ENCODE measurements at places on chromosomes 7 and 10.

GRCh38 chr7:80916770-80917741, 1.8 kb downstream of the SEMA3C start:
- DNase-seq: no peak

DNA sequence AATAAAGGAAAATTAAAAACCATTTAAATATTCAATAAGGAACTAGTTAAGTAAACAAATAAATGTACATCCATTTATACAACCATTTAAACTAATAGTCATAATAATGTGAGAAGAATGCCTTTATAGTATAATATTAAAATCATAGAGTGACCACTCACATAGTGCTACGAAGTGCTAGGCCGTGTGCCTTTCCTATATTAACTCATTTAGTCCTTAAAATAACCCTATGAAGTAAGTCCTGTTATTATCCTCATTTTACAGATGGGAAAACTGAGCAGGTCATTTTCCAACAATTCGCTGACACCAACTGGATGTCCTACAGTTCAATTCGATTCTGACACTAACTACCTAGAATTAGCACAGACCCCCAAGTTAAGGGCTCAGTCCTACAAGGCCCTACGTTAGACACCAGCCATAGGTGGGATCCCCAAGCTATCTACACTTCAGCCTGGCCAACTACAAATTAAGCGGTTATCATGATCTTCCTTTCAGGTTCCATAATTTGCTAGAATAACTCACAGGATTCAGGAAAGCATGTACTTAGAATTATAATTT, 4.1 kb downstream of the STRIP2 start:
- no peak for DNase-seq

GRCh38 chr7:140446467-140446866, 32.8 kb downstream of the MKRN1 start:
- no peak for DNase-seq

DNA sequence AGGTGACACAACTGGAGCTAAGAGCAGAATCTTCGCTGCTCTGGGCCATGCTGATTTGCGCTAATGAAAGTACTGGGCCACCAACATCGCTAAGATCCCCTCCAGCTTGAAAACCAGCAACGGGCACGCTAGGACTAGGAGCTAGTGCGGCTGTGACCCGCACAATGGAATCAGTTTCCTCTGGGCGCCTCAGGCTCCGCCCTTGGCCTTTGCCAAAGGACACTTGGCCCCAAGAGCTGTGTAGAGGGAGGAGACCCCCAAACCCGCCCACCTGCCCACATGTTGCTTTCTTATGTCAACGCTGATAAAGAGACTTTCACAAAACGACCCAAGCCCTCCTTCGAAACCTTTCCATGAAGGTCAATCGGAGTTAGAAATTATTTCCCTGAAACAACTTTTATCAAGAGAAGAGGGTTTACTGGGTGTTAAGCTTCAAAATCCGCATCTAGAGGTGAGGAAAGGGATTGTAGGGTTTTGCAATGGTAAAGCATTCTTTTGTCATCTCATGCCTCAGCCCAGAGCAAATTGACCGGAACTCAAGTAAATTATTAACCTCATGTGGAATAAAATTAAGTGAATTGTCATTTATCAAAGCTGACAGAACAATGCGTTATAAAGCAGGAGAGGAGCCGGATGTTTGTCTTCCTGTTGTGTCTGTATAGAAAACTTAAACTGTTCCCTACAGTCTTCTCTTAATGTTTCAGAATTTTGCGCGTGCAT, 9.4 kb downstream of the ABCB5 start:
- no peak for DNase-seq

- no peak for DNase-seq
Measured at GRCh38 chr7:116403265-116403664, 96.3 kb upstream of the CAV2 start.

- DNase-seq: no peak
Measured at GRCh38 chr10:75029857-75030256, 81.6 kb upstream of the SAMD8 start.

GRCh38 chr7:4791738-4792536, 16.5 kb downstream of the AP5Z1 start:
- DNase-seq: peak; percentile 84

GRCh38 chr10:128165536-128165935, 39.3 kb upstream of the MKI67 start:
- no peak for DNase-seq

- DNase-seq: no peak
Measured at GRCh38 chr10:31769564-31769963, 159.1 kb downstream of the ARHGAP12 start.

DNA sequence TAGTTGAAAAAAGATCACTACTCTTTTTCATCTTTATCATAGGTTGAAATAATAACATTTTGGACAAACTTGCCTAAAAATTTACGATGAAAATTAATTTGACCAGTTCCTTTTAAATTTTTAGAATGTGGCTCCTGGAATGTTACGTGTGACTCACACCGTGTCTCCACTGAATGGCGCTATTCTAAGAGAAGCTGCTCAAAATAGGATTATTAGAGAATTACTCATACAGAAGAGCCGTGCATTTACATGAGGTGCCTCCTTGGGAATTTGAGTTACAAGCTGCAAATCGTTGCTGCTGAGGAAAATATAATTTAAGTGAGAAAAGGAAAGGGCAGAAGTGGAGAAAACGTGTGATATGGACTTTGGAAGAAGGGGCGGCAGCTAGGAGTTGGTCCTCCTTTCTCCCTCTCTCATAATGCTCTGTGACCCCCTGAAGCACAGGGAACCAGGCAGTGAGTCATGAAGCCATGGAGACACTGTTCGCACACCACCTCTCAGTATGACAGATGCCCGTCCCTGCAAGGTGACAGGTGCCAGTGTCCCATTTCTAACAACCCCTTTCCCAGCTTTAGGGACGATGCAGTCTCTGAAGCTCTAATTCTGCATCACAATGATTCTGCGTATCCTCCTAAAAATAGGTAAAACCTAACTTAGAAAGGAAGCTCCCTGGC, 323.2 kb upstream of the COBL start:
- DNase-seq: no peak

DNA sequence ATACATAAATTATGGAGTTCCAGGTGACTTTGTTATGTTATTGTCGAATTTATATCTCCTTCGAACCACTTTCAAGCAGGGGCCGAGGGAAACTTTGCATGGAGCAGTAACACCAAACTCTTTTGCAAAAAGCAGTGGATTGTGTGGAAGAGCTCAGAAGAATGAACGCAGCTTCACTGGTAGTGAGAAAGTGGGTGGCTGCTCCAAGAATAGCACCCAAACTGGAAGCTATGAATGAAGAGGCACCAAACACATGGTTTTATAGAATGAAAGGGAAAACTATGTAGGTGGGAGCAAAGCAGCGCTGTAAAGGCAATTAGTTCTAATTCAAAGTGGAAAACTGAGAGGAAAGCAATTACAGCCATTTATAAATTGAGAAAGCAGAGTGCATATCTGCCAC, 67.2 kb downstream of the CTTNBP2 start:
- DNase-seq: no peak

- no peak for DNase-seq
Measured at GRCh38 chr10:103983367-103983911, 16.5 kb downstream of the SLK start.

GRCh38 chr10:117442944-117443685, 67.9 kb upstream of the PDZD8 start:
- DNase-seq: peak; percentile 82

GRCh38 chr7:99386584-99387238, 12.2 kb downstream of the ARPC1B start:
- DNase-seq: peak; percentile 72

- DNase-seq: peak; percentile 72
Measured at GRCh38 chr10:98664329-98665042, 217.8 kb upstream of the HPS1 start.

DNA sequence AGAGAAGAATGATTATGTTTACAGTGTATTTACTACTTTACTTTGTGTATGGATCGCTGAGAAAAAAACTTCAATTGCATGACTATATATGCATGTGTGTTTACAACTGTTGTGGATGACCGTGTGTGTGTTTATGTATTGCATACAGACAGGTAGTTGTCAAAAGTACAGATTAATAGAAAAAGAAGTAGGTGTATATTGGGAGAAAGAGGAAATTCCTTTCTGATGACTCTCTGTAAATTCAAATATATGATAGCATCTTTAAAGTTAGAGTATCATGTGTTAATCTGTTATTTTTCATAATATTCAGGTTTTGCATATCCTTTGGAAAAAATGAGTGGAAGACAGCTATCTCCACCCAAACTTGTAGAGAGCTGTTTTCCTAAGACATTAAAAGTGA, 160.4 kb upstream of the AGR3 start:
- no peak for DNase-seq

GRCh38 chr10:59891936-59892335, 14.4 kb downstream of the CCDC6 start:
- no peak for DNase-seq

DNA sequence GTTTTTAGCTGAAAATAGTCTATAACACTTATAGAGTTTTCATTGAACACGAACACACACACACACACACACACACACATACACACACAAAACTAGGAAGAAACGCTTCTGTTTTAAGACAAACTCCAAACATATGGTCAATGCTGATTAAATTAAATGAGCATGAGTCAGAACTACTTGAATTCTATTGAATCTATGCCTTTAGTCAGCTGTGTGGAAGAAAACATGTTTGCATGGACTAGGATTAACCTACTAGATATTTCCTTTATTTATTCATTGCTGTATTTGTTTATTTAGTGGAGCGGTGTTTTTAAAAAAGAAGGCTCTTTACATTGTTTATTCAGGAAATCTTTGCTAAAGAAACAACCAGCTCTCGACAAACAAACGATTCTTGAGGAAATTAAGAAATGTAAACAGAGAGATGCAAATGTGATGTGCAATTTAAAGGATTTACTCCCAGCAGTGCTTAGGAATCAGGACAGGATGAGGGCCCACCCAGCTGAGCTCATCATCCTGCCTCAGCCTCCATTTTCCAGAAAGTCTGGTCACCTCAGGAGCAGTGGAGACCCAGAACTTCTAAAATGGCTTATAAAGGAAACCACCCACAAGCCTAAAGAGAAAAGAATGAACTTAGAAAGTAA, 83.2 kb downstream of the PDE1C start:
- no peak for DNase-seq

DNA sequence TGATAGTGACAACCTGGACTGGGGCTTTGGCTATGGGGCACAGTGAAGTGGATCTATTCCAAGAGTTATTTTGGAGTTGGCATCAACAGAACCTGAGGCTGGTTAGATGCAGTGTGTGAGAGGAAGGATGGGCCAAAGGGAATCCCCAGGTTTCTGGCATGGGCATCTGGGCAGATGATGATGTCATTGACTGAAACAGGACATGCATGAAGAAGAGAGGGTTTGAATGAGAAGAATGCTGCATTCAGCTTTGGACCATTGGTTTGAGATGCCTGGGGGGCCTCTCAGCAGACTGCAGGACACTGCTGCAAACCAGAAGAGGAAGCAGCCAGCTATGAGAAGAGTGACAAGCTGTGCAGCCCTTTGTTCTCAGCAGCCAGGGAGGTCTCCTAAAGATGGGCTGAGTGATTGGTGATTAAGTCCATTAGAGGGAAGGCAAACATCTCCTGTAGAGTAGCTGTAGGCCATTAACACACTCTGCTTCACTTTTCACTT, 23.1 kb upstream of the PIK3CG start:
- no peak for DNase-seq
